Neural crest cell (in vitro differentiated cells): ENCODE measurements at places on chromosomes 12 and 14. TPM values are rescaled to one million over a fixed set of nuclear protein-coding genes. Genes with fewer than 3 reads are reported as not detected.
A peak's percentile ranks its signal among the peaks of the same experiment; 100 is the strongest.

The OTOGL gene
- 0.12 and 0.18 TPM in 2 replicates for total RNA-seq

The LALBA gene
- total RNA-seq: not detected in 2 replicates

DNA sequence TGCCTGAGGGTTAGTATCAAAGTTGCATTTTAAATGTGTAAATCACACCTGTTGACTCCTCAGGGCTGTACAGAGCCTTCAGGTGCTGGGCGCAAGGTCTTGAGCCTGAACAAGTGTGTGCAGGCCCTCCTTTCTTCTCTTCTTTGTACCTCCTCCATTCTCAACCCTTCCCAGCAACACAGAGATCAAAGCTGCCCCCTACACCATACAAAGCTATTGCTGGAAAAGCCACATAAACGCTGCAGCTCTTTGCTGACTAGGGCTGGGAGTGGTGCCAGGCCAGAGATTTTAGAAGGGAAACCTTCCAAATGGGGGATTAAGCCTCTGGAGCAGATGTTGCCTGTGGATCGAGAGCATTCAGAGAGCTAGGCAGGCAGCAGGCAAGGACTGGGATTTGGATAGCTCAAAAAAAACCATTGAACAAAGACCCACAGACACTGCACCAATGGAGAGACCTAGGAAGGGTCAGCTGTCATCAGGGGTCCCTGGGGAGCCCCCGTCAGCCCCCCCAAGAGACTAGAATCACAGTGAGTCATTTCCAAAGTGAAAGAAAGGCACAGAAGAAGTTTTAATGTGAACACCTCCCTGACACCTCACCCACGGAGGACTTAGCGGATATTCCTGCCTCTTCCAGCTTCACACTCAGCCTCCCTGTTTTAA is 18.2 kb upstream of the SUSD6 start:
- DNase-seq: no peak

- DNase-seq: no peak
Measured at GRCh38 chr12:32198555-32198954, 91.9 kb downstream of the BICD1 start.

GRCh38 chr12:108744021-108744897 is 12.9 kb upstream of the CORO1C start:
- no peak for DNase-seq

- DNase-seq: no peak
Measured at GRCh38 chr14:43085819-43086218, 1421.3 kb downstream of the FSCB start.

- no peak for DNase-seq
Measured at GRCh38 chr12:52193532-52193931, 1.7 kb upstream of the KRT80 start.

- DNase-seq: peak; percentile 14
Measured at GRCh38 chr14:30214461-30215090, 286.9 kb upstream of the PRKD1 start.

GRCh38 chr14:60652674-60653651 is 3.7 kb upstream of the SIX1 start:
- no peak for DNase-seq

DNA sequence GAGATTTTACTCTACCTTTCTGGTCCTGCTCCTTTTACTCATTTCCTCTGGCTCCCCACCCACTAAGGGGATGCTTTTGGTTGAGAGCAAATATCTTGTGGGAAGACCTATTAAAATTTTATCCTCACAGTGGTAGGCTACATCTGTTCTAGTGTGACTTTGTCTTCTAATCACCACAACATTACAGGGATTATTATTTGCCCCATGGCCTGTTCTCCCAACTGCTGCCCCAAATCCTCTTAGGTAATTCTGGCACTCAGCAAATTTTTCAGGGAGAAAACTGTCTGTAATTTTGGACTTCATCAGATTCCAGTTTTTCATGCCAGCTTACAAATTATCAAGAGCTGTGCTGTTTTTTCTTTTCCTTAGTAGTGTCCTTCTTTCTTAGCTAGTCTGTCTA is 172.3 kb downstream of the GPHN start:
- no peak for DNase-seq

DNA sequence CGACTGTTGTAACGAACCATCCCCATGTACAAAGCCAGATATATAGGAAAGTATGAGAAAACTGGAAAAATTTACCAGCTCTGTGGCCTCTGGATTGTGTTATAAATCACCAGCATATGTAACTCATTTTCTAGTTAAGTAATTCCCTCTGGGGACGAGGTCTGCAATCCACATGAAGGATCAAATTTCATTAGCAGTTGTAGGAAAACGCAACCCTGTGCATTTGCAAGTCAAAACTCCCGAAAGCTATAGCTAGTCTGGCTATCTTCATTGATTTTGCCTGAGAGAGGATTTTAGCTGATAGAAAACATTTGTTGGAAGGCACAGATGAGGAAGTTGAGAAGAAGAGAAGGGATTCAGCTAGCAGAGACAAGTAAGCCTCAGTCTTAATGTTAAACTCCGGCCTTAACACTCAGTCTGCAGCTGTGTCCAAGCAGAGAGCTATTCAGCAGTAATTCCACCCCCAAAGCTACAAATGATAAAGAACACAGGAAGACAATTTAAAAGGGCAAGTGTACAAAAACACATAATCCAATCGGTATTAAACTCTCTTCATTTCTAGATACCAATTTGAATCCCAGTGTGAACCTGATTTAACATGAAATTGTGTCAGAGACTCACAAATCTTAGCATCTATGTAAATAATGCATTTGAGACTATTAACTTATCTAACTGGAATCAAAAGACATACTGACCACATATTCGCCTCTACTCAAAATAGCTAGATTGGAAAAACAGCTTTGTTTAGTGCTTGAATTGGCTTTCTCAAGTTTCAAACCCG is 54.2 kb upstream of the CERS5 start:
- DNase-seq: peak; percentile 3

DNA sequence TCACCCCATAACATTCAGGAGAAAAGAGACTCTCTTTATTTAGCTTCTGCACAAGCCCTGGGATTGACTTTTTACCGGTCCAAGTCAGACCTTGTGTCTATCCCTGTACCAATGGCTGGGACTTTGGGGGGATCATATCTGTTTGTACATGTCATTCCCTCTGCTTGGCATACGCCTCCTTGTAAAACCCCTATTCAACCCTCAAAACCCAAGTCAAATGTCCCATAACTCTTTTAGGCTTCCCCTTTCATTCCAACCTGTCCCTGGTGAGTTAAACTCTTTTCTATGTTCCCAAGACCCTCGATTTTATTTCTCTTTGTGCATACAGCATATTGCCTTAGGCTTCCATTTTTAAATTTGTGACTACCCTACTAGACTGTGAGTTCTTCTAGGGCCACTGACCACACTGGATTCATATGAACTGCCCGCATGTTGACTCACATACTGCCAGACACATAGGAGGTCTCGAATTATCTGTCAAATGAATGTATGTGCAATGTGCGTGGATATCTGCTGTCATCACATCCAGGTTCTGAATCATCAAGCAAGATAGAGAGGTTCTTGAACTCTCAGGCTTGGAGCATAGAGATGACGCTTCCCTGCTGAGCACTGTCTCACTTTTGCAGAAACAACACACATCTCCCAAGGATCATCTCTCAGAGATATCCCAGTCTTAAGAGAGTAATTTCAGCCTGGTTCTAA is 548.6 kb upstream of the TBX3 start:
- no peak for DNase-seq

DNA sequence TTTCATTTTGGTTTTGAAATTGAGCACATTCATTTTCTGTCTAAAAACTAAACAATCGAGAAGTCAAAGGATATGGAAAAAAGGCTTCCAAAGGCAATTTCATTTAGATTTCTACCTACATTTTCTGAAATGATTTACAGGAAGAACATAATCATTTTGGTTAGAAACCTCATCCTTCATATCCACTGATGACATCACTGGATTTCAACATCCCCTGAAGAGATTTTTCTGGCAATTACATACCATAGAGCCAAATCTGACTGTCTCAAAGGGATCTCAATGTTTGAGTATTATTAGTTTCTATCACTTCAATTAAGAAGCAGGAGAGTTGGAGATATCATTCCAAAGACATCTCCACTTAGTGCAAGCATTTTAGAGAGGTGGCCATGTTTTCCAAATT is 137.8 kb downstream of the TTC7B start:
- no peak for DNase-seq

DNA sequence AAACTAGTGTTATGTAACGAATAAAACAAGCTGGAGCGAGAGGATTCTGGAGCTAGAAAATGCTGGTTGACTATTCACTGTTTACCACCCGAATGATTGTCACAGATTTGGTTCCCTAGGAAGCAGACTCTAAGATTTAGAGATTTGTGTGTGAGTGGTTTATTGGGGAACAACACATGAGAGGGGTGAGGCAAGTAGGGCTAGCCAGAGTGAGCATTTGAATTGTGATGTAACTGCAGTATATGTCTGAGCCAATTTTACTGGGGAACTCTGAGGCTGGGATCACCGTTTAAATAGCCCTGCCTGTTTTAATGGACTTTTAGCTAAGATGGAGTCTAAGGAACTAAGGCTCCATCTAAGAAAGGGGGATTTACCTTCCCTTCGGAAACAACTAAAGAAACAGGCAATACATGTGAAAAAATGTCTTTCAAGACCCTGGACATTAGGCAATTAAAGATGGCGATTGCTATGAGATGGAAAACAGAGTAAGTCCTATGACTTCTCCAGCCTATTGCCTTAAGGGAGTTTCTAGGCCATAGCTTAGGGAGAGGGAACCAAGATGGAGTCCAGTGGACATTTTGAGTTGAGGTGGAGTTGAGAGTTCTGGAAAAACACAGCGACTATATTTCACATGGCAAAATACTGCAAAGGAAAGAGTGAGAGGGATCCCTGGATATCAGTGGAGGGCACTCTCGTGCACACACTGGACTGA is 6.3 kb downstream of the MGP start:
- no peak for DNase-seq

GRCh38 chr12:93802698-93803423 is 125.7 kb downstream of the CRADD start:
- DNase-seq: no peak

- DNase-seq: no peak
Measured at GRCh38 chr12:76025601-76026575, 5.7 kb downstream of the PHLDA1 start.

DNA sequence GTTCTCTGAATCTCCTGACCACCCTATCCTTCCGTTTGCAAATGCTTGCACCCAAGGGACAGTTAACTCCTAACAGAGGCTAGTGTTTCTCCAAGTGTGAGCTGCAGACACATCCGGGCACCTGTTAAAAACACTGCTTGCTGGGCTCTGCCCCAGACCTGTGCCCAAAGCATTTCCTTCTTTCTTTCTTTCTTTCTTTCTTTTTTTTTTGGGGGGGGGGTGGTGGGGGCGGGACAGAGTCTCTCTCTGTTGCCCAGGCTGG is 42.5 kb downstream of the SPRING1 start:
- no peak for DNase-seq

- DNase-seq: no peak
Measured at GRCh38 chr14:104406831-104407230, 172.7 kb upstream of the C14orf180 start.

DNA sequence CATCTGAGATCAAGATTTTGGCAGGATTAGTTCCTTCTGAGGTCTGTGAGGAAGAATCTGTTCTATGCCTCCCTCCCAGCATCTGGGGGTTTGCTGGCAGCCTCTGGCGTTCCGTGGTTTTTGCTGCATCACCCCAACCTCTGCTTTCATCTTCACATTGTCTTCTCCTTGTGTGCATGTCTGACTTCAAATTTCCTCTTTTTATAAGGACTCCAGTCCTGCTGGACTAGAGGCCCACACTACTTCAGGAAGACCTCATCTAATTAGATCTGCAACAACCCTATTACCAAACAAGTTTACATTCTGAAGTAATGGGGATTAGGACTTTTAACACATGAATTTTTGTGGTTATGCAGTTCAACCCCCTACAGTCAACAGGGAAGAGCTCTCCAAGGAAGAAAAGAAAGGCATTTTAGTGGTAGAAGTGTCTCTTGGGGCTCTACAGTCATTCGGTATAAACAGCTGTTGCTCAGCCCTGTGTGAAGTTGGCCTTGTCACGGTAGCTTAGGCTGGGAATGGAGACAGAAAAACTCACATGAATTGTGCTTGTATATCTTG is 89.7 kb downstream of the CAND1 start:
- DNase-seq: no peak

DNA sequence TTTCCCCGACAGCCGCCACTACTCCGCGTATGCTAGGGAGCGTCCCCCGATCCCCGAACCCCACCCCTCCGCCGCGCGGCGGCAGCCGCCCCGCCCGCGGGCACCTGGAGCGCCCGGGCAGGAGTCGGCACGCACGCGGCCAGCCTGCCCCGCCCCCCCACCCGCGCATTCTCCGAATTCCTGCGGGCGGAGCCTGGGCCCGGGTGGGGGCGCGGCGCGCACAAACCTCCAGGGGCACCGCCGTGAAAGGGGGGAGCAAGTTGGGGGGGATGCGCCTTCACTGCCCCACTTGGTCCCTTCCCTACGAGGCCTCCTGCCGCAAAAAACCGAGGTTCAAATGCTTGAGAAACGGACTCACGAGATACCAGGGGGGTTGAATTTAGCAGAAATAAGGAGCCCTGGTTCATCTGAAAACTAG is 1.7 kb downstream of the AJUBA start:
- DNase-seq: no peak

GRCh38 chr12:125100551-125101434 is 35.6 kb downstream of the AACS start:
- DNase-seq: no peak

DNA sequence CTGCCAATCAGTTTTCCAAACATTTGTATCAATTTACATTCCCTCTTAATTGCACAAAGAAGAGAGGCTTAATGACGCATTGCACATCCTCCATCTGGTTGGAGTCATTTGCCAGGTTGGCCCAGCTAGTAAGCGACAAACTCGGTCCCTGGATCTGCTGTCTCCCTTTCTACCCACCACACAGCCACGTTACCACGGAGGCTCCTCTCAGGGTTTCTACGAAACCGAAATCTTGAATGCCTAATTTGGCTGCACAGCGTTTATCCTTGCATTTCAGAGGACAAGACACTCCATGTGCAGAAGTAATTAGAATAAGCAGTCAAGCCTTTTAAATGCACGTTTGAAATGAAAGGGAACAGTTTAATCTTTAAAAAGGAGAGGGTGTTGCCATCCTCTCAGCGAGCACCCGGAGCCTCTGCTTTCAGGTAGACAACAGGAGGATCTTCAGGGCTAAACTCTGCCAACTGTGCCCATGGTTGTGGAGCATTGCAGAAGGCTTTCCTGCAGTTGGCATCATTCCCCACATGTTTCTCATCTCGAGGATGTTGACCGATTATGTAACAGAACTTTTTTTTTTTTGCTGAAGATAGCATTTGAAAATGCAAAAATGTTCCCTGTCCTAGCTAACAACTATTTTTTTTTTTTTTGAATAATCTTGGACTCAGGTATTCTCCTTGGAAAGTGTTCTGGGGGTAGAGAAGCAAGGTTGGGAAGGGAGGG is 37.8 kb downstream of the SLC24A4 start:
- DNase-seq: no peak

DNA sequence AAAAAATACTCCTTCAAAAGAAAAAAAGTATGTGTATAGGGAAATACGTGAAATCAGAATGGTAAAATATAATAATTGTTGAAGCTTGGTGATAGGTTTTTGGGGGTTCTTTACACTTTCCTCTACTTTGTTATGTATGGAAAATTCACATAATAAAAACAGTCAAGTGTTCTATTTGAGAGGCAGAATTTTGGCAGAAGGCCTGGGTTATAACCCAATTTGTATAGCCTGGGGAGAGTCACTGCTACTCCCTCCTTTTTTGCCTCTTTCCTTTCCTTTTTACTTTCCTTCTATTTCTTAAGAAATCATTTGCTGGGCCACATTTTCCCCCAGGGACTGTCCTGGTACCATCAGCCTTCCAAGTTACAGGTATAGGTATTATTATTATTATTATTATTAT is 105.7 kb downstream of the CRADD start:
- no peak for DNase-seq

- DNase-seq: no peak
Measured at GRCh38 chr14:69763761-69764510, 3.0 kb upstream of the SRSF5 start.

GRCh38 chr12:39912211-39912980 is 193.5 kb downstream of the SLC2A13 start:
- no peak for DNase-seq
